Head of caudate nucleus (tissue), 42 donors: ENCODE measurements at places on chromosomes 3 and 15.

DNA sequence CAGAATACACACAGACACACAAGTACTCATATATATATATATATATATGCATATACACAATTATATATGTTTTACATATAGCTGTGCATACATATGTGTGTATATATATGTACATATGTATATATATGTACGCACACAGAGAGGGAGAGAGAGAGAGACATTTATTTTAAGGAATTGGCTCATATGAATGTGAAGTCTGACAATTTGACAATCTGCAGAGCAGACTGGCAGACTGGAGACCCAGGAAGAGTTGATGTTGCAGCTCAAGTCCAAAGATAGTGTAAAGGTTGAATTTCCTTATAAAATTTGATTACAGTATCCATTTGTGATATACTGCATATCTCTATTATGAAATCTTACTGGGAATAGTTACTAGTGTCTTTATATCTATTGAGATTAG, 1330.3 kb upstream of the CADM2 start:
- DNase-seq = no peak

DNA sequence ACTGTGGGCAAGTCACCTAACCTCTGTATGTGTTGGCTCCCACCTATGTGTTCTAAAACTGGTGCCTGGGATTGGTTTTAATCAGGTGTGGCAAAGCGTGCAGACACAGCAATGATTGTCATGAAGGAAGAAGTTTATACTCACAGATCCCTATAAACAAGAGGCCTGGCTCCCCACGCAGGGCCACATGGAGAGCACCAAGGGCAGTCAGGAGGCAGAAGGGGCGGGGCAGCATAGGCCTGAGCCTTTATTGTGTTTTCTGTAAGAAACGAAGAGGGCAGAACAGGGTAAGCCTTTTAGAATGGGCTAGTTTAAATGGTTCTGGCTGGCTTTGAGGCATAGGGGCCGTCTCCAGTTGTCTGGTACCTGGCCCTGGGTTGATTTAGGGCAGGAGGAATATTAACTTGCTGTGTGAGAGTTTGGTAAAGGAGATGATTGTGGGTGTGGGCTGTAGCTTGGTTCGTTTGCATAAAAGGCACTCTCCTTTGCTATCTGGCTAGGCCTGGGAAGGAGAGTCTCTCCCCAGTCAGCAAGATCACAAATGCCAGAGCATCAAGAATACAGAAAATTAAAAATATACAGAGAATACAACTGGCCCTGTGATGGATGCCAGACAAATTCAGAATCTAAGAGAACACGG, 2.2 kb upstream of the FBXW12 start:
- DNase-seq = no peak

DNA sequence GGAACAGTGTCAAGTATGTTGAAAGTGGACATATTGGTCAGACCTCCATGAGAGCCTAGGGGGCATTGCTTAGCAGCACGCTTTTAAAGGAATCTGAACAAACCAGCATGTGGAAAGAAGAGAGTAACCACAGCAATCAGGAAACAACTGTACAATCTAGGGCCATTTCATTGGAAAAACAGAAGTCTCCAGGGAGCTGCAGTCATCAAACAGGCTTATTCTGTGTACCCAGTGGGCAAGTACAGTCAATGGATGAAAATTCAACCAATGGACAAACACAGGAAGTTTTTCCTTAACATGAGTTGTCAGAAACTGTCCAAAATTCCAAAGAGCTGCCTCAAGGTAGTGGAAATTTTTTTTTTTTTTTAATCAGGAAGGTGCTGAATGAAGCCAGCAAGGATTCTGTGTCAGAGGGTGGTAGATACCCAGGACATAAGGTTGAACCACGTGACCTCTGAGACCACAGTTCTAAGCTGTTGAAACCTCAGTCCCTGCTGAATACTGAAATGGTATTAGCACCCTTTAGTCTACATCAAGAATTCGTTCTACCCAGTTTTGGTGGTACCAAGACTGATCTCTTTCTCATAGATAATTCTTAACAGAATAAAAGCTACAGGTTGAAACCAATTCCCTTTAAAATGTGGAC, 4.4 kb upstream of the DLG1 start:
- no peak for DNase-seq

GRCh38 chr3:124504332-124505059, 225.8 kb upstream of the UMPS start:
- peak; percentile 5 for DNase-seq

DNA sequence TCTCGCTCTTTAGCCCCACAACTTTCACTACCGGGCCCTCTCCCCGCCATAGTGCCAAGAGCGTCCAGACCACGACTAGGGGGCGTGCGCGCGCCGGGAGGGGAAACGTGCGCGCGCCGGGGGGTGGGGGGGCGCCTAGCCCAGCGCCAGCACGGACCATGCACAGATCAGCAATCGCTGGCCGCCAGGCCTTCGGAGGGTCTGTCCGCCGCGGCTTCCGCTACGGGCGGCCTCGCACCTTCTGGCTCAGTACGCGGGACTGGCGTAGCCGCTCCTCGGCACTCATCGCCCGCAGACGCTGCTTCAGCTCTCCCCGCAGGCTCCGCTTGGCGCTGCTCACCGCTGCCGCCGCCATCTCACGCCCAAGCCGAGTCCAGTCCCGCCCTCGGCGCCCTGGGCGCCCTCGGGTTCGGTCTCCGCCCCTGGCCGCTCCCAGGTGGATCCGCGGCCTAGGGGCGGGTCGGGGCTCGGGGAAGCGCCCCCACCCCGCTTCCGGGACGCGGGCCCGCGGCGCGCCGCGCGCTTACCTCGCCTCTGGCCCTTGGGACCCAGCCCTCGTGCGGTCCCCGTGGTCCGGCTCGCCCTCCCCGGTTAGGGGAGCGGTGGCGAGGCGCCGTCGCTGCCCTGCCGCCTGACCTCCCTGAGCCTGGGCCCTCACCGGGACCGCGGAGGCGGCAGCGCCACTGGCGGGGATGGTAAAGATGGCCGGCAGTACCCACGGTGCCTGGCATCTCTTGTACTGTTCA, at the start of gene MTHFS:
Gene MTHFS, minus strand, starts transcription at position 381 of the 746 bp plus-strand sequence. Its CDS starts 26 bp downstream, at position 355.
- peak; percentile 68 for DNase-seq

DNA sequence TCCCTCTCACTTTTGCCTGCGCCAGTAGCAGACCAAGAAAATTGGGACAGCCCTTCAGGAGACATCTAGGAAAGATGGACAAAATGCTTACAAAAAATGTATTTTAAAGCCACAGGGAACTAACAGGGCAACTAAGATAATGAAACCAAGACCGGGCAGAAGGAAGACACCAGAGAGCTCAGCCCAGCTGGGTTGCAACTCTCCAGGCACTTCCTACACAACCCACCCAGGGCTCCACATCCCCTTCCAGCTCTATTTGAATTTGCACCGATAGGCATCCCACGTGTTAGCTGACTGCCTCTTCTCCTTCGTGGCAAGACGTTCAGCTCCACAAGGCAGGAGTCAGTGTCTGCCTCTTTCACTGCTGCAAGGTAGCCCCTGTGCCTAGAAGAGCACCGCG, 6.6 kb upstream of the ATP10A start:
- no peak for DNase-seq

- DNase-seq = peak; percentile 23
Measured at GRCh38 chr3:195551381-195551978, 8.4 kb upstream of the PPP1R2 start.
